ENCODE measurements at places on chromosomes 13 and 19.

DNA sequence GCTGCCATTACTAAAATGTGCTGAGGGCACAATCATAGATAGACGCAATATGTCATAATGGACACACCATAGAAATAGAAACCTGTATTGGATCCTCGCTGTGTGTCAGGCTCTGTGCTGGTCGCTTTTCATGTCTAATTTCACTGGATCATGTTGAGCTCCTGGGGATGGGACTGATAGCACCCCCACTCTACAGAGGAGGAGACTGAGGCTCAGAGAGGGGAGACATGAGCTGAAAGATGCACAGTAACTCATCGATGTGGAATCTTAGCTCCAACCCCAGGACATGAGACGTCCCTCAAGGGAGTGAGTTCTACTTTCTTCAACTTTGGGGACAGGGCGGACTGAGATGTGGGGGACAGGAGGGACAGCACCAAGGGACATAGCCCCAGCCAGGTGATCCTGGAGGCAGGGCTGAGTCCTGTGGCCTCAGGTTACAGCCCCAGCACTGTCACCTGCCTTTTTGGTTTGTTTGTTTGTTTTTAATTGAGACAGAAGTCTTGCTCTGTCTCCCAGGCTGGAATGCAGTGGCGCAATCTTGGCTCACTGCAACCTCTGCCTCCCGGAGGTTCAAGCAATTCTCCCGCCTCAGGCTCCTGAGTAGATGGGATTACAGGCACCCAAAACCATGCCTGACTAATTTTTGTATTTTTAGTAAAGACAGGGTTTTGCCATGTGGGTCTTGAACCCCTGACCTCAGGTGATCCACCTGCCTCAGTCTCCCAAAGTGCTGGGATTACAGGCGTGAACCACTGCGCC lies 6.6 kb upstream of the GIPC1 start:
- no peak for DNase-seq

- no peak for DNase-seq
Observed at GRCh38 chr13:109700176-109700575, 86.2 kb downstream of the IRS2 start.

GRCh38 chr13:114107686-114108081 lies 24.7 kb downstream of the RASA3 start:
- DNase-seq: no peak

- DNase-seq: no peak
Observed at GRCh38 chr13:34762312-34762711, 179.8 kb upstream of the NBEA start.

DNA sequence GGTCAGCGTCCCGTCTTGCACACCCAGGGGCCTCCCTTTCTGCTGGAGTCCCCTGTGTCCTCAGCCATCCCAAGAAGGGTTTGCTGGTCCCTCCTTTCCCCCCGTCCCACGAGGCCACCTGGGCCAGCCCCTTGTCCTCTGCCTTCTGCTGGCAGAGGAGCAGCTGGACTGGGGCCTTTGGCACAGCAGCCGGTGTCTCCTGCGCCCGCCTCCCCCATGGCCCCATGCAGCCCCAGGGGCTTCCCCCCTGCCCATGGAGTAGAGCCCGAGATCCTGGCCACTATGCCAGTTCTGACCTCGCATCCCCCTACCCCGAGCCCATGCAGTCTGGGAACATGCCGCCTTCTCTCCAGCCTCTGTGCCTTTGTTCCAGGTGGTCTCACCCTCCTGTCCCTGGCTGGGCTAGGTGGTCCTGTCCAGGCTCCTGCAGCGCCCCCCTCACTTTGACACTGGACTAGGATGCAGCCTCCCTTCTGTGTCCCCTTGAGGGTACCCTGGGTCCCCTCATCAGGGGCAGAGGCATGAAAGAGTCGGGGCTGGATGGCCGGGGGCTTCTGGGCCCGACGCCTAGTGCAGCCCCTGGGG lies 5.7 kb upstream of the GARIN5A start:
- no peak for DNase-seq

GRCh38 chr13:113819731-113820715 lies 43.9 kb downstream of the GAS6 start:
- no peak for DNase-seq

DNA sequence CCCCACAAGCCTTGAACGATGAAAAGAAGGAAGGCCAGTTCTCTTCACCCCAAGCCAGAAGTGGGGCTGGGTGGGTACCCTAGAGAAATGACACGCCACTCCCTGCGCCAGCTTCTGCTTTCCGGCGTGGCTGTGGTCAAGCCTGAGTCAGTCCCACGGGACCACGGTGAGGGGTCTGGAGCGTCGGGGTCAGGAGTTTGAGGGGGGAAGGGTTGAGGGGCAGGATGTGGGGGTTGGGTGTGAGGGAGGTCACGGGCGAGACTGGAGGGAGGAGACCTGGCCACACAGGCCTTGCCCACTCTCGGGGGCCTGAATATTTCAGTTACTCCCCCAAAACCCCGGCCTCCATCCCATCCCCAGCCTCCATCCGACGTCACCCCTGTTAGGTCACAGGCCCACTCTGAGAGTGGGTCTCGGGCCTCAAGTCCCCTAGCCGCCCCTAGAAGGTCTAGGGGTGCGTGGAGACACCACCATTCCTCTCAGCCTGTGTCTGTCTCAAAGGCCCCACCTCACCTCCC lies 500 bp upstream of the IFI30 start:
- DNase-seq: no peak

DNA sequence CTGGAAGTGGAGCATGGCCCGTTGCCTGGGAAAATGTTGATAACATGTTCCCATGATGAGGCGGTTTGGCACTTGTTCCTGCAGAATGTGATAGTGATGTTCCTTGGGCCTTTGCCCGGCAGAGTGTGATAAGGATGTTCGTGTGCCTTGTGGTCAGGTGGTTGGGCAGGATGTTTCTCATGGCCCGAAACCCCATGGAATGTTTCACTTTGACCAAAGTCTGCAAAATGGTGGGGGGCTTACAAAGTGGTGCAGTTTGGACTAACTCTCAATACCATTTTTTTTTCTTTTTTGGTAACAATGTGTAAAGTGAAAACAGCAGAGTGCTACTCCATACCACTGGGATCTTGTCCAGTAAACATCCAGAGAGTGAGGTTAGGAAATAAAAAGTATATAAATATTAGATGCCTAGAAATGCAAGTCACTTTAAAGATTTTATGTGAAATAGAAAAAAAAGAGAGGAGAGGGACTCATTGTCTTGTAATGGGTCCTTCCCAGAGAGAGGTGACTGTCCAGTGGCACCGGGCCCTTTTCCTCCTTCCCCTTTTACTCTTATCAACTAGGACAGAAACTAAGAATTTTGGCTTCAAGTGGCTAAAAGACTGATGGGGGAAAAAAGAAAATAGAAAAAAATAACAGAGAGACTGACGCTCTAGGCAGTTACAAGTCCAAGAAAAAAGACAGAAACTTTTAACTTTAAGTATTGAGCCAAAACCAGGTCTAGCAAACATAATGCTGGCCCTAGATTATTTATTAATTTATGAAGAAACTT lies 5.7 kb downstream of the FPR3 start:
- no peak for DNase-seq

DNA sequence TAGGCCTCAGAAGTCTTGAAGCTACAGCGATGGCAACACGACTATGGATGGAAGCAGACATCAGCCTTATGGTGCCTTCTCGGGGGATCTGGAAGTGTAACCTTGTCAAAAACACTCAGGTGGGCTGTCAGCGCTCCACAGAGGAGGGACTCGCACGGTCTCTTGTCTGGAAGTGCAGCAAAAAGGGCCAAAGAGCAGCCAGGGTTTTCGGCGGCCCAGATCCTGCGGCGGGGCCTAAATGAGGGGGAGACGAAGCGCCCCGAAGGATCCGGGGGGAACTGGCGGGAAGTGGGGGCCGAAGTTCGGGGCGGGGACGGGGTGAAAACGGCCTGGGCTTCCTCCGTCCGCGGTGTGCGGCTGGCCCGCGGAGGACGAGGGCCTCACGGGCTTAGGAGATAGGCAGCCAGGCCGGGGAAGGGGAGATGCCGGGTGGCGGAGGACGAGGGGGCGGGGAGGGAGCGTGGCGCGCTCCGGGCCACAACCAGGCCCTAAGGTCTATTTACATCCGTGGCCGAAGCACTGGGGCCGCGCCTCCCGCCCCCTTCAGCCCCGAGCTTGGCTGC lies 637 bp downstream of the RANBP3 start:
- no peak for DNase-seq

DNA sequence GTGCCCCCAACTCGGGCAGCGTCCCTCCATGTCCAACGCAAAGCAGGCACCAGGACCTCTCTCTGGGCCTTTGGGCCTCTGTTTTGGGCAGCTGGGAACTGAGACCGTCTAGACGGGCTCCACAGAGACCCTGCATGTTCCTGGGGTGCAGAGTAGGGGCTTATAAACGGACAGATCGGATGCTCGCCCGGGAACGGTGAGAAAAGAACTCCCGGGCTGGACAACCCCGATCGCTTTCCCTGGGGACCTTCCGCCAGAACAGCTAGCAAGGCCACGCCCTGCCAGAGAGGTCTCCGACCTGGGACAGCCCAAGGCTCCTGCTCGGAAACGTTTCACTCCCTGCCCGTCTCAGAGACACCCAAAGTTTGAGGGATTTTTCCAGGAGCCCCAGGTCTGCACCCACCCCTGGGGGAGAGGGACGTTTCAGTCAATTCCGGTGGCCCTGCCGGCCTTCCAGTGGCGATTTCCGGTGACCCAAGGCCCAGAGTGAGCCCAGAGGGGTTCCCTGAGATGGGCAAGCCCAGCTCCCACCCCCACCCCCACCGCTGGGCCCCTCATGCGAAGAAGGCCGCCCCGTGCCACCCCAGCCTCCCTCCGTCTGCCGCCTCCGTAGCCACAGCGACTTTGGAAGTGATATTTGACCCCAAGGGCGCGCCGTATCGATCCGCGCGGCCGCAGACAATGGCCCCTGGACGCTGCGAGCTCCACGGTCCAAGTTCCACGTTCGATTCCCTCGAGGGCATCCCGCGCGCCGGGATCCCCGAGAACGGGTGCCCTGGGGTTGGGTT lies 1.7 kb downstream of the NR2F6 start:
- DNase-seq: no peak

GRCh38 chr13:45280011-45280410 lies 61.0 kb downstream of the TPT1 start:
- DNase-seq: no peak

GRCh38 chr13:39930544-39931444 lies 275.3 kb downstream of the COG6 start:
- no peak for DNase-seq

DNA sequence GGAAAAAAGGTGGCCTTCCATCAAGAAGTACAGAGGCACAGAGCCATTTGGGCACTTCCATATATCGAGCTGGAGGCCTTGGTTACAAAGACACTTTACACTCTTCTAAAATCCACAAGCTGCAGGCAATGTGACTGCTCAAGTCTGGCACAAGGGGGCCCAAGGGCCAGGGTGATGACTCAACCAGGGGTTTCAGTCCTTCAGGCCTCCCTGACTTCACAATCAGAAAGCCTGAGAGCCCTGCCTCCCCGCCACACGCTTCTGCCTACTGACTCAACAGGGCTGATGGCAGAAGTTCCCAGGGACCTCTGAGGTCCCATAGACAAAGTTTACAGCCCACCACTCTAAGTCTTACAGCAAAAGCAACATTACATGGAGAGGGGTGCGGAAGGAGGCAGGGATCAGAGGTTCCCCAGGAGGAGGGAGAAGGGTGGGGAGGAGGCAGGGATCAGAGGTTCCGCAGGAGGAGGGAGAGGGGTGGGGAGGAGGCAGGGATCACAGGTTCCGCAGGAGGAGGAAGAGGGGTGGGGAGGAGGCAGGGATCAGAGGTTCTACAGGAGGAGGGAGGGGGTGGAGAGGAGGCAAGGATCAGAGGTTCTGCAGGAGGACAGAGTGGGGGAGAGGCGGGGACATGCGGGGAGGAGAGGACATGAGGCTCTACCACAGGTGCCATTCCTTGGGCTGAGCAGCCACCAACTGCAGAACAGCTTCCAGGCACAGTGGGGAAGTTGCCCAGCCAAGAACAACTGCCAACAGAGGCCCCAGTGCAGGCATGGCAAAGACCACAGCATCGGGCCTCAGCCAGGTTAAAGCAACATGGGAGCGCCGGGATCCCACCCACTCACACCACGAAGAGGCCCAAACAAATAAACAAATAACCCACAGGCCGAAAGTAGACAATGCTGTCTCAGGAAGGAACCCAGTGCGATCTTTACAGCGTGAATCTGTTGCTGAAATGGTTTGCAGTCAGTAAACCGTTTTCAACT lies 52.0 kb downstream of the SLC7A1 start:
- DNase-seq: peak; percentile 81

- no peak for DNase-seq
Observed at GRCh38 chr13:95749545-95749944, 72.6 kb downstream of the DNAJC3 start.

DNA sequence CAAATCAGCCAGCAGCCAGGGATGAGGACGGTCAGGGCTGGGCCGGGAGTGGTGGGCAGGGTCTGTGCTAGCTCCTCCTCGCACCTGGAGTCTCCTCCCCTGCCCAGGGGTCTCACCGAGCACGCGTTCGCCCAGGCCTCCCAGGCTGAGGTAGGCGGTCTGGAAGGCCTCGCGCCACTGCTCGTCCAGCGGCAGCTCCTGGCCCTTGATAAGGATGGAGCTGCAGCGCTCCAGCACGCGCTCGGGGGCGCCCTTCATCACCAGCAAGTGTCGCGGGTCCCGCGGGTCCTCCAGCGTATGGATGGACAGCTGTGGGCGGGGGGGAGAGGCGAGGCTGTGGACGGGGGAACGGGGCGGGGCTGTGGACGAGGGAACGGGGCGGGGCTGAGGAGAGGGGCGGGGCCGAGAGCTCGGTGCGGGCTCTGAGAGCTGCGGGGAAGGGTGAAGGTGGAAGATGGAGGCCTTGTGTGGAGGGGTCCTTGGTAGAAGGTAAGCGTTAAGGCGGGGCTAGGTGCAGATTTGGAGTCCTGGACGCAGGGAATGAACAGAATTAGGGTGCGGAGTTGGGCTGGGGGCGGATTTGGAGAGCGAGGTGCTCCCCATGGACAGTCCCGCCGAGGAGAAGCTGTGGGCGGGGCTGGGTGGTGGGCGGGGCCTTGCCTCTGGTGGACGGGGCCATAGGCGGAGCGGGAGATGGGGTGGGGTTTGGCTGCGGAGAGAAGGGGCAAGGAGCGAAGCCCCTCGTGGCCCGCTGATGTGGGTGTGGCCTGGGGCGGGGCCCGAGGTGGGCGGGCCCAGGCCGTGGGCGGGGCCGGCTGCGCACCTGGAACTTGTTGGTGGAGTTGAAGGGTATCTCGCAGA lies 5.7 kb downstream of the ATP4A start:
- DNase-seq: peak; percentile 78

- DNase-seq: no peak
Observed at GRCh38 chr13:37011002-37011401, 10.4 kb downstream of the EXOSC8 start.

DNA sequence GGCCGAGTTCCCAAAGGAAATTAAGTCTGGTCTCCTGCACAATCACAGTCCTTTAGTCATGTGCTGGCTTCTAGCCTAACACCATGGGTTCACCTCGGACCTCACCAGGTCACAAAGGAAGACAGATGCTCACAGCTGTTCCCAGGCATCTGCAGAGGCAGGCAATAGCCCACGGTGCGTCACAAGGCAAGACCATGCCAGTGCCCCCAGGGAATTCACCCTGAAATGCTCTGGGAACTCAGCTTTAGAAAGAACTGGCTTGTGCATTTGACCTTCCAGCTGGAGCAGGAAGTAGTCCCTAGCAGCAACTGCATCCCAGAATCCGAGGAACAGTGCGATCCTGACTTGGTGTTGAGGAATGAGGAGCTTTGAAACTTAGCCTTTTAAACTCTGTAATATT lies 96.8 kb upstream of the WASF3 start:
- no peak for DNase-seq

- DNase-seq: no peak
Observed at GRCh38 chr13:32317716-32318465, 2.6 kb downstream of the BRCA2 start.

GRCh38 chr13:21762512-21762911 lies 91.6 kb downstream of the FGF9 start:
- no peak for DNase-seq
